ENCODE measurements at places on chromosomes 3 and 15.

DNA sequence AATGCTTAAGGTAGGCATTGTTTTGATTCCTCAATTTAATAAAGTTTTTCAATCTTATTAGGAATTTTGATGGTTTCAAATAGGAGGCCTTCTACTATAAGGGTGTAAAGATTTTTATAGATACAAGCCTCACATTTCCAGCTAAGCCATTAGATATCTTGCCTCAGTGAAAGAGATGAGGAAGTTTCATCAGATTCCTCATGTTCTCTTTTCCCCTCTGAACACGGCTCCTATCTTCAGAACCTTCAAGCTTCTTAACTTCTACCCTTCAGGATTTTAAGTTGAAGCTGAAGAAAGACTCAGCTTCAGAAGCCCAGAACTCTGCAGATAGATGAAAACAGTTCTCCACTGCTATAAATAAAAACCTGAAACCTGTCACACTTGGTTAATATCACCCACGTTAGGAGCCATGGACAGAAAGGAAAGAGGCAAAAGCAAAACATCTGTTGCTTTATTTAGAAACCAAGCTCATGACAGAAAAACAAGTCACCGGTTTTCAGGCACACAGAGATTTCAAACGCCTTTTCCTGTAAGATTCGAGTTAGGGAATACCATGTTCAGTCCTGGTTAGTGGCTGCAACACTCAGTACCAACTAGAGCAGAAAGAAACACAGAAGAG, 82.2 kb upstream of the GOLGA8B start:
- H3K4me3 ChIP-seq = no peak overlapping the region
- no peaks in the 10 kb centered on the region for H3K4me1 ChIP-seq
- H3K27me3 ChIP-seq = peaks cover 21% of the 10 kb centered on the region
- H3K27ac ChIP-seq = no peak overlapping the region

DNA sequence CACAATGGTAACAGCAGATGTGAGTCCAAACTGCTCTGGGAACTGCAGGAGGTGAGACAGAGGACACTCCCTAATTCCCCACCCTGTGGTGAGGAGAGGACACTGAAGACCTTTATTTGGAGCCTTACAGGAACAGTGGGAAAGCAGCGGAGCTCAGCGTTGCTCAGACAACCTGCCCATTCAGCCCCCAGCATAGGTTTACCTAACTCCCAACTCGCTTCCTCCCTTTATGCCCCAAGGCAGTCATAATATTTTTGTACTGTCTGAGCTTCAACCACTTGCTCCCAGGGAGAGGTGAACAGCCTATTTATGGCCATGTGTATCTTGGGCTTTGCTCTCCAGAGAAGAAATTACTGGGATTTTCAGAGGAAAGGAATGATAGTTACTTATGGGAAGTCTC, 34.1 kb downstream of the SHC4 start:
- H3K36me3 ChIP-seq = no peaks in the 10 kb centered on the region
- no peak for DNase-seq
- peaks cover 29% of the 10 kb centered on the region for H3K27me3 ChIP-seq
- H3K27ac ChIP-seq = no peak overlapping the region
- no peak overlapping the region for H3K4me3 ChIP-seq

DNA sequence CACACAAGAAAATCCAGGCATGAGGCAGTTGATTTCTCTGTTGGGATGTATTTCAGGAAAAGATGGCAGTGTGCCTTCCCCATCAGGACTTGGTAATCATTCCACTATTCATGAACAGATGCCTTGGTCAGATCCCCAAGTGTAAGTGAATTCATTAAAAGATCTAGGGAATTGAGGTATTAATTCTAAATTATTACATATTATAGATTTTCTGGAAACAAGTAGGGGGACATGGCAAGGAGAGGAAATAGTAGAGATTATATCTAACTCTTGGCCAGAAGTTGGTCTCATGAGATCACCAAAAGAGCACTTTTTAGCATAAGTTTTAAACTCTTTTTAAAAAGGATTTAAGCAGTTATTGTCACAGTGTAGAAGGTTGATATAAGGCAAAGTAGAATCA, 74.4 kb upstream of the MDFIC2 start:
- no peaks in the 10 kb centered on the region for H3K4me1 ChIP-seq
- no peak overlapping the region for H3K4me3 ChIP-seq
- H3K27ac ChIP-seq = no peak overlapping the region

DNA sequence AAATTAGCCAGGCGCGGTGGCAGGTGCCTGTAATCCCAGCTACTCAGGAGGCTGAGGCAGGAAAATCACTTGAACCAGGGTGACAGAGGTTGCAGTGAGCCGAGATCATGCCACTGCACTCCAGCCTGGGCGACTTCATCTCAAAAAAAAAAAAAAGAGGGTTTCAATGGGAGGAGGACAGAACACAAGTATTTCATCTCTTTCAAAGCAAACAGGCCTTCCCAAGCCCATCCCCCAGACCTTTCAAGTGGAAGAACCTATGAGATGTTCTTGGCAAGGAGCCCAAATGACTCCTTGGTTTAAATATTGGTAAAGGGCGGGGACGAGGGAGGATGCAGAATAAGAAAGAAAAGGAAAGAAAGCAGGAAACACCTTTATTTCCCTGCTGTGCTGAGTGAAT, 62.2 kb upstream of the MCF2L2 start:
- no peak for DNase-seq
- no peaks in the 10 kb centered on the region for H3K4me1 ChIP-seq
- H3K27me3 ChIP-seq = no peaks in the 10 kb centered on the region
- H3K36me3 ChIP-seq = peaks cover 13% of the 10 kb centered on the region
- no peak overlapping the region for H3K27ac ChIP-seq
- H3K4me3 ChIP-seq = no peak overlapping the region

DNA sequence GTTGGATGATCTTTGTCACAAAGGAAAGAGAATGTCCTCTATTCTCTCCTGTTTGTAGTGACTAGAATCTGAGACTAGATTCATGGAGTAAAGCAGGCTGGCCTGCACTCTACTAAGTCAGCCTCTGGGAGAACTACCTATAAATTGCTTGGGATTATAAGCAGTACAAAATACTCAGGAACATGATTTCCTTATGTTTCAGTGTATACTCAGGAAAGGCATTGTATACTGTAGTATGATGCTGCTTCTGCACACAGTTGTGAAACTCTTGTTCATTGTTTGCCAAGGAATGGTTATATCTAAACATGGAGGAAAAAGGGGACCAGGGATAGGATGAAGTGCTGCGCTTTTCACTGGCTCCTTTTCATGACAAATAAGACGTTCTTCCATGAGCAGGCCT, 49.2 kb downstream of the OXSR1 start:
- peaks cover 18% of the 10 kb centered on the region for H3K36me3 ChIP-seq
- no peak overlapping the region for H3K4me3 ChIP-seq
- H3K4me1 ChIP-seq = peaks cover 21% of the 10 kb centered on the region
- H3K27me3 ChIP-seq = no peaks in the 10 kb centered on the region

GRCh38 chr15:49423021-49423420, at the start of gene FGF7:
TSS of gene FGF7 (plus strand) at chr15:49423242. CDS start at chr15:49424298, 1,056 bp downstream.
- H3K27ac ChIP-seq = peak within 1 kb of the TSS; percentile 24
- DNase-seq = no peak
- H3K36me3 ChIP-seq = peaks cover 5% of the 10 kb centered on the region

GRCh38 chr3:4866866-4867265, 112.4 kb upstream of the BHLHE40 start:
- peak overlapping the region; percentile 91 for H3K27ac ChIP-seq
- no peak for DNase-seq
- no peaks in the 10 kb centered on the region for H3K27me3 ChIP-seq
- peak overlapping the region; percentile 78 for H3K4me3 ChIP-seq
- H3K36me3 ChIP-seq = peaks cover 31% of the 10 kb centered on the region
- peaks cover 19% of the 10 kb centered on the region for H3K4me1 ChIP-seq

- no peak overlapping the region for H3K27ac ChIP-seq
- no peaks in the 10 kb centered on the region for H3K27me3 ChIP-seq
- no peak for DNase-seq
- no peak overlapping the region for H3K4me3 ChIP-seq
- H3K4me1 ChIP-seq = peaks cover 4% of the 10 kb centered on the region
These were observed 9.3 kb downstream of the IRAK2 start for GRCh38 chr3:10173926-10174435.

DNA sequence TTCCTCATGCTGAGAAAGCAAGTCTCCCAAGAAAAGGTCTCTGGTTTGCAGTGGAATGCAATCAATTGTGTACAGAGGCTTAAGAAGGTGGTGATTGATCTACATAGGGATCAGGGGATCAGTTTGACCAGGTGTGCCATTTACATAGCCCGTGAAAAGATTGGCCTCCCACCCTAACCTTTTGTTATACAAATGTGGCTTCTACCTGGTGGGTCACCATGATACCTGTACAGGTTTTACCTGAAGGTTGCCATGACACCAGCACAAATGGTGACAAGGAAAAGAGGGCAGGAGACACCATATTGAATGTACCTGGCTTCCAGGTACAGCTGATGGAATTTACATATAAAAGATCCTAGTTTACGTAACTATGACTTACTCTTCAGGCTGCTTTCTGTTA, 25.5 kb upstream of the TEX55 start:
- peaks cover 2% of the 10 kb centered on the region for H3K36me3 ChIP-seq
- no peak overlapping the region for H3K27ac ChIP-seq
- no peak overlapping the region for H3K4me3 ChIP-seq
- H3K27me3 ChIP-seq = peaks cover 41% of the 10 kb centered on the region

- DNase-seq = no peak
- no peak overlapping the region for H3K27ac ChIP-seq
- H3K27me3 ChIP-seq = no peaks in the 10 kb centered on the region
- no peaks in the 10 kb centered on the region for H3K4me1 ChIP-seq
These were observed 93.0 kb downstream of the NPTN start for GRCh38 chr15:73540161-73540560.

GRCh38 chr15:31606931-31607497, 280.4 kb downstream of the KLF13 start:
- no peaks in the 10 kb centered on the region for H3K4me1 ChIP-seq
- H3K4me3 ChIP-seq = no peak overlapping the region
- no peak overlapping the region for H3K27ac ChIP-seq
- peaks cover 40% of the 10 kb centered on the region for H3K27me3 ChIP-seq
- H3K36me3 ChIP-seq = no peaks in the 10 kb centered on the region

DNA sequence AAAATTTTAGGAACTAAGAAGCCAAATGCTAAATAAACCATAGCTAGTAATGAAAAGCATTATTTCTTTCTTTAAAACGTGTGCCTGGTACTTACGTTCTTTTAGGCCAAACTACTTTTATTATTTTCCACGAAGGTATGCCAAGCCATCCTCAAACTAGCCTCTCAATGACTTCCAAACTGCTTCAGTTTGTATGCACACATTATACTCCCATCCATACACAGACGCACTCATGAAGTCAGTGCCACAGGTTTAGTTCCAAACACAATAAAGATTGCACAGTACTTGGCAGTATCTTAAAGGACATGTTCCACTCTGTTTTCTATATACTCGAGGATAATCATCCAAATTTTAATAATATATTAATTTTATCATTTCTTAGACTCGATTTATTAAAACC, 609.2 kb upstream of the ZNF385D start:
- no peak for DNase-seq
- H3K27me3 ChIP-seq = no peaks in the 10 kb centered on the region
- H3K4me1 ChIP-seq = no peaks in the 10 kb centered on the region
- H3K27ac ChIP-seq = no peak overlapping the region
- no peaks in the 10 kb centered on the region for H3K36me3 ChIP-seq
- no peak overlapping the region for H3K4me3 ChIP-seq

GRCh38 chr3:122555275-122556071, 8.6 kb downstream of the PARP9 start:
- no peak for DNase-seq
- H3K27ac ChIP-seq = no peak overlapping the region
- H3K4me1 ChIP-seq = peaks cover 17% of the 10 kb centered on the region
- H3K27me3 ChIP-seq = no peaks in the 10 kb centered on the region

DNA sequence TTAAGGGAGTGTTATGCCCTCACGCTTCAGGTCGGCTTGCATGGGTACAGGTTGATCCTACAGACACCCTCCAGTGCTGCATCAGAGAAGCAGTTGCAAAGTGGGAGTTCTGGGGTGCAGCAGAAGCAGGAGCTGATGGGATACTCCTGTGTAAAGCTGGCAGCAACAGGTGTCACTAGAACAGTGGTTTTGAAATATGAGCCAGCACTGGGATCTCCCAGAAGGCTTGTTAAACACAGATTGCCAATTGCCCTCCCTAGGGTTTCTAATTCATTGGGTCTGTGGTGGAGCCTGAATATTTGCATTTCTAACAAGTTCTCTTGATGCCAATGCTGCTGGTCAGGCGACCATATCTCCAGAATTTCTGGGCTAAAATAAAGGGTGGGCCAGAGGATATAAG, 350.4 kb downstream of the CLSTN2 start:
- DNase-seq = no peak
- H3K36me3 ChIP-seq = no peaks in the 10 kb centered on the region
- no peak overlapping the region for H3K27ac ChIP-seq
- peaks cover 19% of the 10 kb centered on the region for H3K27me3 ChIP-seq
- no peaks in the 10 kb centered on the region for H3K4me1 ChIP-seq
- H3K4me3 ChIP-seq = no peak overlapping the region

DNA sequence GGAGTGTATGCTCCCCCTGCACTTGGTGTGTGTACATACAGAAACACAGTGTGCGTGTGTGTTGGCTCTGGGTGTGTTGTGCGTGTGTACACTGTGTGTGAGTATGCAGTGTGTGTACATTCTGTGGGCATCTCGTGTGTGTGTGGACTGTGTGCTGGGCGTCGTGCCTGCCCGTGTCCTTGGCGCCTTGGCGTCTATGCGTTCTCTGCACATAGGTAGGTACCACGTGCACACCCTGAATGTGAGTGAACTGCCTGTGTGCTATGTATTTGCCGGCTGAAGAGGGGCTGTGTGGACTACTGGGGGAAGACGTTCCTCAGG, 481 bp upstream of the ECE2 start:
- peaks cover 2% of the 10 kb centered on the region for H3K36me3 ChIP-seq
- H3K4me1 ChIP-seq = no peaks in the 10 kb centered on the region
- no peak for DNase-seq
- peaks cover 72% of the 10 kb centered on the region for H3K27me3 ChIP-seq
- H3K4me3 ChIP-seq = no peak overlapping the region
- no peak overlapping the region for H3K27ac ChIP-seq

GRCh38 chr3:24255414-24255813, 239.2 kb downstream of the THRB start:
- no peaks in the 10 kb centered on the region for H3K4me1 ChIP-seq
- no peak overlapping the region for H3K4me3 ChIP-seq
- DNase-seq = no peak
- no peak overlapping the region for H3K27ac ChIP-seq
- no peaks in the 10 kb centered on the region for H3K36me3 ChIP-seq
- H3K27me3 ChIP-seq = no peaks in the 10 kb centered on the region

DNA sequence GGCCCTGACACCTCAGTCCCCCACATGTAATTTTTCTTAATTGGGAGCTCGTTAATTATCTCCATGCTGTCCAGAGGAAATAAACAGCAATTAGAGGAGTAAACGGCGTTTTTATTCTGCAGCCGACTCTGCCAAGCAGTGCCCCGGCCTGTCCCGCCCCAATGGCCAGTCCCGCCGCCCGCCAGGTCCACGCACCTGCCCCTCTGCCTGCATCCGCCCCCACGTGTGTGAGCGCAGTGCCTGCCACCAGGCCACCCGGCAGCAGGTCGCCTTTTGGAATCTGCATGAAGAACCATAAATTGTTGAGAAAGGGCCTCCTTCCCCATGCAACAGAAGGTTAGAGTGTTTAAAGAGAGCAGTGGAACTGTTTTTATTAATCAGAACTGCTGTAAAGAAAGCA, 87.5 kb upstream of the LINGO1 start:
- no peaks in the 10 kb centered on the region for H3K4me1 ChIP-seq
- H3K27ac ChIP-seq = no peak overlapping the region
- peaks cover 4% of the 10 kb centered on the region for H3K36me3 ChIP-seq
- peaks cover 49% of the 10 kb centered on the region for H3K27me3 ChIP-seq

Data from effector memory CD8-positive, alpha-beta T cell (primary cell).